ENCODE measurements at places on chromosomes 11 and 22. TPM values are rescaled to one million over a fixed set of nuclear protein-coding genes. Genes with fewer than 3 reads are reported as not detected.

GAL3ST1 gene
- polyA plus RNA-seq: 0.70 TPM

GPHA2 gene
- 2.8 TPM for polyA plus RNA-seq

FLRT1 gene
- not detected for polyA plus RNA-seq

PRODH gene
- not detected for polyA plus RNA-seq

SLC17A6 gene
- not detected for polyA plus RNA-seq

C1QTNF4 gene
- polyA plus RNA-seq: 1.6 TPM

ASCL2 gene
- 1.6 TPM for polyA plus RNA-seq

SH3BP1 gene
- polyA plus RNA-seq: 69.7 TPM

PKNOX2 gene
- polyA plus RNA-seq: not detected

NCAM1 gene
- not detected for polyA plus RNA-seq

GLB1L3 gene
- polyA plus RNA-seq: 0.06 TPM

TMEM25 gene
- polyA plus RNA-seq: 19.2 TPM

ELFN2 gene
- 0.07 TPM for polyA plus RNA-seq

PHLDA2 gene
- 1.3 TPM for polyA plus RNA-seq

FXYD6 gene
- not detected for polyA plus RNA-seq

BTG4 gene
- polyA plus RNA-seq: not detected

SPA17 gene
- polyA plus RNA-seq: 0.20 TPM

HSCB gene
- polyA plus RNA-seq: 17.5 TPM

TMEM191B gene
- polyA plus RNA-seq: 6.1 TPM

KLHL35 gene
- 0.45 TPM for polyA plus RNA-seq

ARHGAP8 gene
- 0.12 TPM for polyA plus RNA-seq

MYEOV gene
- polyA plus RNA-seq: 0.72 TPM

OR51E2 gene
- polyA plus RNA-seq: not detected

Data from B cell (primary cell).